ENCODE measurements at places on chromosomes 11 and 22. TPM values are rescaled to one million over a fixed set of nuclear protein-coding genes. Genes with fewer than 3 reads are reported as not detected.

GRCh38 chr11:16889905-16890304 is 124.3 kb downstream of the PLEKHA7 start:
- no peaks in the 10 kb centered on the region for H3K4me1 ChIP-seq
- DNase-seq: no peak
- H3K27ac ChIP-seq: no peak overlapping the region
- no peaks in the 10 kb centered on the region for H3K36me3 ChIP-seq
- H3K27me3 ChIP-seq: no peaks in the 10 kb centered on the region

DNA sequence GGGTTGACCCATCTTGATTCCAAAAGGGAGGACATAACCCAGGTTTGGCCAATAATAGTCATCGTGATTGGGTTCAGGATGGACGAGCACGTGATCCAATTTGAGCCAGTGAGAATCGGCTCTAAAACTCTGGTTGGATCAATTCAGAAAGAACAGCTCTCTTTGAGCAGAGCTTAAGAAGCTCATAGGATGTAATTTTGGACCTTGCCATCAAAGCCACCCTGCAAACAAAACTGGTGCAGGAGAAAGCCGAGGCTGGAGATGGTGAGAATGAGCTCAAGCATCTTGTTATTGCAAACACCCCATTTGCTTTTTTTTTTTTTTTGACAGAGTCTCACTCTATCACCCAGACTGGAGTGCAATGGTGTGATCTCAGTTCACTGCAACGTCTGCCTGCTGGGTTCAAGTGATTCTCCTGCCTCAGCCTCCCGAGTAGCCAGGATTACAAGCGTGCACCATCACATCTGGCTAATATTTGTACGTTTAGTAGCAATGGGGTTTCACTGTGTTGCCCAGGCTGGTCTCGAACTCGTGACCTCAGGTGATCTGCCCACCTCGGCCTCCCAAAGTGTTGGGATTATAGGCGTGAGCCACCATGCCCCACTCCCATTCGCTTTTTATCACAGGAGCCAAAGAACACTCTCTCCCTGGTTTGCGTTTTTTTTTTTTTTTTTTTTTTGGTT is 13.8 kb upstream of the MIAT start:
- no peak overlapping the region for H3K27ac ChIP-seq
- H3K4me1 ChIP-seq: peaks cover 4% of the 10 kb centered on the region
- H3K36me3 ChIP-seq: no peaks in the 10 kb centered on the region
- no peak for DNase-seq

DNA sequence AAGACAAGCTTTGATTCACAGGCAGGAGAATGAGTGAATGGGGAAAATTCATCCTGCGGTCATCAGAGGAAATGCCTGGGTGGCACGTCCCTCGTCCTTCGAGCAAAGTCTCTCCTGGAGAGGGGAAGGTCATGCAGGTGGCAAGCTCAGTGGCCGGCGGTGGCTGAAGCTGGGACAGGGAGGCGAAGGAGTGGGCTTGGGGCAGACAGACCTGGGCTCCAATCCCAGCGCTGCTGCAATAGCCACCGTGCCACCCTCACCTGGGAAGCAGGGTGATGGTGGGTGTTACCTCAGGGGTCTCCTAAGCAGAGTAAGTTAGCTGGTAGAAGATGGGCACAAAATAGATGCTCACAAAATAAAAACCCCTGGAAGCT is 22.4 kb upstream of the CACNG2 start:
- no peak overlapping the region for H3K4me3 ChIP-seq
- no peak for DNase-seq
- no peaks in the 10 kb centered on the region for H3K4me1 ChIP-seq

The TBX10 gene
- total RNA-seq: not detected

The EXPH5 gene
- 28.8 TPM for total RNA-seq

The MDK gene
- 52.1 TPM for total RNA-seq

The WNT7B gene
- total RNA-seq: 12.5 TPM

The PRG2 gene
- total RNA-seq: 0.71 TPM

Data from lung (tissue), 17 donors.